ENCODE measurements at places on chromosomes 7 and 10.
A peak's percentile ranks its signal among the peaks of the same experiment; 100 is the strongest.

- no peak for DNase-seq
These were observed 2.4 kb upstream of the PKD1L1 start for GRCh38 chr7:47950714-47951113.

DNA sequence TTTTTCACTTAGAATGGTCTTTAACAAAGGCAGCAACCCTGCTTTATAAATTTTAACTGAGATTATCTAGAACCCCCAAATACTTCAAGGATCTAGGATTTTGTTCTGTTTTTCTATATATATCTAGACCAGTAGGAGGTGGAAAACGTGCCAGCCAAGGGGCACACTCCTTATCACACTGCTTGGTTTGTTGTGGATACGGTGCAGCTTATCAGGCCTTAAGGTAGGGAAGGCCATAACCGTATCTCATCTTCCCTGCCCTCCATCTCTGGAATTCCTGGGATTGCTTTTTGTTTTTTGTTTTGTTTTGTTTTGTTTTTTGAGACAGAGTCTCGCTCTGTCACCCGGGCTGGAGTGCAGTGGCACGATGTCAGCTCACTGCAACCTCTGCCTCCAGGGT is 75.4 kb downstream of the MPLKIP start:
- DNase-seq, result no peak

GRCh38 chr7:98571986-98572385 is 45.1 kb upstream of the NPTX2 start:
- no peak for DNase-seq

DNA sequence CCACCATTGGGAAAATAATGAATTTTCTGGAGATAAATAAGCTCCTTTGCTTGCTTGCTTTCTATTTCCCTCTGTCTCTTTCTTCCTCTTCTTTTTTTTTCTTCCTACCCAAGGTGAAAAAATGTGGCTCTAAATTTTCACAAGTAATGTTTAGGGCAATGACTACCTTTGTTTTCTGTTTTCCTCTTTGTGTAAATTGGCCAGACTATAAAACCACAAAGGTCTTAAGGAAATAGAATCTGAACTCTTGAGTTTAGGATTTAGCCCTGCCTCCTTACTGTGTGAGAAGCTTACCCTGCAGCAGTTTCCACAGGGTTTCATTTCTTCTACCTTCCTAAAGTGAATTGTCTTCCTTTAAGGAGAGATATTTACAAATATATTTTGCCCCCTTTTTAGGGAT is 330.4 kb downstream of the ARL4A start:
- DNase-seq, result peak; percentile 45

GRCh38 chr7:27688056-27688455 is 25.4 kb upstream of the HIBADH start:
- DNase-seq, result no peak

All from DMS53 (cell line).